ENCODE measurements at places on chromosomes 2 and 18. TPM values are rescaled to one million over a fixed set of nuclear protein-coding genes. Genes with fewer than 3 reads are reported as not detected.
A peak's percentile ranks its signal among the peaks of the same experiment; 100 is the strongest.

DNA sequence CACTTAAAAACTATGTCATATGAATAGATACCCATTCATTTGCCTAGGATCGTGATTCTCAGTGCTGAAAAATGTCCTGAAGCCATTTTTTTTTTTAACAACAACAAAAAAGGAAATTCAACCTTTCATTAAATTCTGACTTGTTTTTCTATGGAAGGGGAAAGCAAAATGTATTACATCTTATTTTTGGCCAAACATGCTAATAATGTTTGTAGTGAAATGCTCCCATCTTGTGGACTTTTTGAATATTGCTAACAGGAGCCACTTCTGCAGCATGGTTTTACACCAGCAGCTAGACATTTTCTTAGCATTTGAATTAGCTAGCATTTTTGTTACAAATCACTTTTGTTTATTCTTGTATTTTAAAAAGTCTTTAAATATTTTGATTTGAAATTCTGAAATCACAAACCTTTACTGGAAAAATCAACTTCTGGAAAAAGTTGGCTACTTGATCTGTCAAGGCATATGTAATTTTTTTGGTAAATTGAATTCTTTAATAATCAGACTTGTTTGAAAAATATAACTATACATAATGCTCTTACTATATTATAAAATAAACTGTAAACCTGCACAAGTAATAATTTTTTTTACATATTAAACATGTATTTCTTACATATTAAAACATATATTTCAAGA lies 75.8 kb downstream of the KIDINS220 start:
- no peak overlapping the region for H3K4me3 ChIP-seq
- H3K27me3 ChIP-seq, result no peaks in the 10 kb centered on the region
- no peaks in the 10 kb centered on the region for H3K4me1 ChIP-seq

- H3K27ac ChIP-seq, result peak overlapping the region; percentile 80
- H3K36me3 ChIP-seq, result no peaks in the 10 kb centered on the region
- no peaks in the 10 kb centered on the region for H3K27me3 ChIP-seq
- H3K4me3 ChIP-seq, result no peak overlapping the region
- DNase-seq, result no peak
Observed at GRCh38 chr2:168816369-168816768, 13.9 kb downstream of the NOSTRIN start.

DNA sequence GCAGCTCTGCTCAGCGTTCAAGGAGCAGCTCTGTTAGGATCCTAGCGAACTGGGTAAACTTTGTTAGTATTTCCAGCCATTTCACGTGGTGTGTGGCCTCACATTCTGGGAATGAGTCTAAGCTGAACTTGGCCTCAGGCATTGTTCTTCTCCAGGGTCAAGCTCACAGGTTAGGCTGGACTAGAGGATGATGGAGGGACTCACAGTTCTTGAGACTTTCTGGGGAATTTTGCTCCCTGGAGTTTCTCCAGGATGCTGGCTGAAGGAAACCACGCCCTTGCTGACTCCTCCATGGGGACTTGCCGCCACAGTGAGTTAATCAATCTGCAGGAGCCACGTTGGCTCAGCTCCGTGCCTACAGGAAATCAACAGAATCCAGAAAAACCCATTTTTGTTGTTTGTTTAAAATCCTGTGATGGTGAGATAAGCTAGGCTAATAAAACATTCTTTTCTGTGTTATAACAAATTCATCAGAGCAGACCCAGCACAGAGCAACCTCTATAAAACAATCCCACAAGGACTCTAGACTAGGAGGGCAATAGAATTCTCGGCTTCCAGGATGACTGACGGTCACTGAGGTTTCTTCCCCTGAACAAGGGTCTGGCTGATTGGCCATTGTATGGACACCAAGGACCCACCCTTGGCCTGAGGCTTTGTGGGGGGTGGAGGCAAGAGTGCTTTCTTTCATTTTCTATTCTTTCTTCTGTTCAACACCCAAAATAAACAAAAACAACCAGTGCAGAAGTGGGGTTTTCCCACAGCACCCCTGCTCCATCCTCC lies 12.6 kb downstream of the CNDP1 start:
- H3K4me3 ChIP-seq, result no peak overlapping the region
- H3K27me3 ChIP-seq, result peaks cover 2% of the 10 kb centered on the region
- no peak overlapping the region for H3K27ac ChIP-seq
- H3K36me3 ChIP-seq, result peaks cover 1% of the 10 kb centered on the region
- H3K4me1 ChIP-seq, result peaks cover 9% of the 10 kb centered on the region
- DNase-seq, result no peak

- no peak overlapping the region for H3K4me3 ChIP-seq
- no peaks in the 10 kb centered on the region for H3K27me3 ChIP-seq
- no peak for DNase-seq
- H3K27ac ChIP-seq, result no peak overlapping the region
- H3K4me1 ChIP-seq, result no peaks in the 10 kb centered on the region
Observed at GRCh38 chr2:134089454-134089853, 164.4 kb upstream of the MGAT5 start.

- DNase-seq, result no peak
- no peaks in the 10 kb centered on the region for H3K27me3 ChIP-seq
- H3K4me1 ChIP-seq, result no peaks in the 10 kb centered on the region
- H3K36me3 ChIP-seq, result no peaks in the 10 kb centered on the region
- no peak overlapping the region for H3K4me3 ChIP-seq
Observed at GRCh38 chr2:227308784-227309183, 16.3 kb upstream of the MFF start.

- peaks cover 6% of the 10 kb centered on the region for H3K27me3 ChIP-seq
- no peak for DNase-seq
- no peaks in the 10 kb centered on the region for H3K36me3 ChIP-seq
Observed at GRCh38 chr2:68121873-68122679, 35.6 kb upstream of the PNO1 start.

GRCh38 chr2:147589127-147589526 lies 255.7 kb upstream of the ACVR2A start:
- peaks cover 3% of the 10 kb centered on the region for H3K36me3 ChIP-seq
- DNase-seq, result no peak
- no peak overlapping the region for H3K27ac ChIP-seq
- H3K4me3 ChIP-seq, result no peak overlapping the region

- peaks cover 15% of the 10 kb centered on the region for H3K4me1 ChIP-seq
- H3K36me3 ChIP-seq, result peaks cover 9% of the 10 kb centered on the region
- no peaks in the 10 kb centered on the region for H3K27me3 ChIP-seq
- H3K4me3 ChIP-seq, result peak overlapping the region; percentile 76
Observed at GRCh38 chr2:219552382-219553167, 8.7 kb downstream of the TMEM198 start.

DNA sequence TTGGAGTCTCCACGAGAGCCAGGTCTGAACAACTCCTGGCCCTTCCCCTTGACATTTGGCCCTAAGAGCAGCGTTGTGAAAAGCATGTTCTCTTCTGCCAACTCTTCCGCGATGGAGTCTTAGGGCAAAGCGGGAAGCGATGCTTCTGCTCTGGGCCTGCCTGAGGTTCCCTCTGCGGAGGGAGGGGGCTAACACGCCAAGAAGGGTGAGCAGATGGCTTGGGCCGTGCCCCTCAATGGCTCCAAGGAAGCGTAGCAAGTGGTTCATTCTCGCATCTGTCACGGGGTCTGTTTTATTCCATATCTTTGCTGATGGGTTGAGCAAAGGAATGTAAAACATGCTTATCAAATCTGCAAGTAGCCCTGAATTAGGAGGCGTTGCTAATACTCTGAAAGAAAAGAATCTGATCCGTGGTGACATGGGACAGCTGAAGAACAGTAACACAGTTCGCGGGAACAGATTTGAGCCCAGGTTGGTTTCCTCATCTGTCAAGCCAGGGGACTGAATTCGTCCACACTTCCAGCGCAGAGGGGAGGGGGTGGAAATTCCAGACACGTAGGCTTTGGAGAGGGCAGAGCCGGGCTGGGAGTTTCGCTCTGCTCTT lies 38.0 kb downstream of the DNMT3A start:
- H3K36me3 ChIP-seq, result peaks cover 10% of the 10 kb centered on the region
- H3K27ac ChIP-seq, result no peak overlapping the region
- H3K4me3 ChIP-seq, result no peak overlapping the region
- H3K4me1 ChIP-seq, result peaks cover 26% of the 10 kb centered on the region
- DNase-seq, result no peak

DNA sequence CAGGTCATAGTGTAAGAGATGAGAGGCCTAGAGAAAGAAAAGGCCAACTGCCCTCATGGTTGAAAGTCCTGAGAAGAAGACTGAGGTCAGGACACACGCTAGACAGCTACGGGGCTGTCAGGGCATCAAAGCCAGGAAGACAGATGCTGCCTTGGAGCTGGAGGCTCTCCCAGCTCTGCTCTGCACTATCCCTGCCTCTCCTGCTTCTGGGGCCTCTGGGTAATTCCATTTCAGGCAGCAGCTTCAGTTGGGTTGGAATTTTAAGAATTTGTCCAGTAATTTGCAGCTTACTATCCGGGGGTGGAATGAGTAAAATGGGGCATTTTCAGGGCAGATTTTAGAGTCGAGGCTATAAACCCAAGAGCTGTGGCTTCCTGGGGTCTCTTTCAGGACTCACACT lies 76.2 kb upstream of the CTAGE1 start:
- no peak overlapping the region for H3K4me3 ChIP-seq
- peaks cover 3% of the 10 kb centered on the region for H3K36me3 ChIP-seq
- H3K27me3 ChIP-seq, result no peaks in the 10 kb centered on the region
- no peak for DNase-seq
- H3K27ac ChIP-seq, result peak overlapping the region; percentile 97

DNA sequence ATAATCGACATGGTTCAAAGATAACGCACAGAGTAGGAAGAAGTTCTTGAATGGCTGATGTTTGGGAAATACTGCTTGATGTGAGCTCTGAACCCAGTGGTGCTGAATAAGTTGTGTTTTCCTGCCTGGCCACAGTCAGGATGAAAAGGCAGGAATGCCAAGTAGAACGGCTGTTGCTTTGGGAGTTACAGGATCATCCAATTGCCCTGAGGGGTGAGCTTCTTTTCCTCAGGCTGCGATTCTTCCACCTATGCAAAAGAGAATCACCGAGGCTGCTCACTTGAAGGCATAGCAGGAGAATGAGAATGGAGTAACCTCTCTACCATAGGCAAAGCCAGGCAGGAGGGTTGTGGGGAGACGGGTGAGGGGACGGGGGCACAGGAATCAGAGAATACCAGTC lies 14.4 kb upstream of the IGFBP2 start:
- peak overlapping the region; percentile 63 for H3K27ac ChIP-seq
- no peak for DNase-seq
- peaks cover 27% of the 10 kb centered on the region for H3K4me1 ChIP-seq
- H3K27me3 ChIP-seq, result no peaks in the 10 kb centered on the region
- H3K36me3 ChIP-seq, result no peaks in the 10 kb centered on the region
- H3K4me3 ChIP-seq, result no peak overlapping the region

DNA sequence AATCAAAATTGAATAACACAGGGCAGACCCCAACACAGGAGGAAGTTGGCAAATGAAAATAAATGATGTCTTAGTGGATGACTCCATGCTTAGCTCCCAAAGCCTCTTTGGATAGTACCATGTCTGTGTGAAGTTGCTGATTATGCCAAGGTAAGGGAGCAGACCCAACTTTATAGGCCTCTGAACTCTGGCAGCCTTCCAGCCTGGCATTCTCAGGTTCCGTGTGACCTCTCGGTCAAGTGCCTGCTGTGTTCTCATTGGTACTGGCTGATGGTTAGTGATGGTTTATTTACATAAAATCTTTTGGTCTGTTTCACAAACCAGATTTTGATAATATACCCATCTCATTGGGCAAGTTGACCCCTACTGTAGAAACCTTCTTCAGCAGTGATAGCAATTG lies 112.2 kb upstream of the TTC39C start:
- H3K36me3 ChIP-seq, result peaks cover 3% of the 10 kb centered on the region
- H3K4me1 ChIP-seq, result no peaks in the 10 kb centered on the region

- no peaks in the 10 kb centered on the region for H3K36me3 ChIP-seq
- peak overlapping the region; percentile 68 for H3K27ac ChIP-seq
- no peak for DNase-seq
- H3K27me3 ChIP-seq, result no peaks in the 10 kb centered on the region
- H3K4me1 ChIP-seq, result peaks cover 31% of the 10 kb centered on the region
Observed at GRCh38 chr2:1055014-1055595, 104.5 kb downstream of the SNTG2 start.

DNA sequence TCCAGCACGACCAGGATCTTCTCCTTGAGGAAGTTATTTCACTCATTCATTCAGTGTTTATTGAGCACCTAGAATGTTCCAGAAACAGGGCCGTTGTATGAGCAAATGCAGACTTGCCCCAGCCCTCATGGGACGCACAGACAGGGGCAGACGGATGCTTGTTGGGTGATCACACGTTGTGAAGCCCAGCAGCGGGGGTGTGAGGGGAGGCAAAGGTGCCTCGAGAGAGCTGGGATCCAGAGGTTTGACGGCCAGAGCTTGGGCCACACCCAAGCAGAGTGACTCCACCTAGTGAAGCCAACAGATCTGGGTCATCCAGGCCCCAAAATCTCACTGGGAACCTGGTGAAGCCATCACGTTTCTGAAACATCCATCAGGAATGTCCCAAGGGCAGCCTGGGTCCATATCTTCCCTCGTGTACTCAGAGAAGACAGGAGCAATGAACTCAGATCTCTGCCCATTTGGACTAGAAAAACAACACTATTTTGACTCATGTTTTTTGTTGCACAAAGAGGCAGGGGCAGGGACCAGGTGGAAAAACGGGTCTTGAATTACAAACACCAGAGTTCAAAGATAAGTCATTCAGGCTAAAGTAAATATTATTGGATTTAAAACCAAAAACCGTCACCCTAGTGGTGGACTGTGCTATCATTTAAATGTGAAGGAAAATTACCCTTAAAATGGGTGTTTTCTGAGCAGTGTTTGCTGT lies 54.9 kb upstream of the RBM44 start:
- no peaks in the 10 kb centered on the region for H3K27me3 ChIP-seq
- peak overlapping the region; percentile 76 for H3K27ac ChIP-seq
- H3K36me3 ChIP-seq, result peaks cover 9% of the 10 kb centered on the region
- no peak overlapping the region for H3K4me3 ChIP-seq

DNA sequence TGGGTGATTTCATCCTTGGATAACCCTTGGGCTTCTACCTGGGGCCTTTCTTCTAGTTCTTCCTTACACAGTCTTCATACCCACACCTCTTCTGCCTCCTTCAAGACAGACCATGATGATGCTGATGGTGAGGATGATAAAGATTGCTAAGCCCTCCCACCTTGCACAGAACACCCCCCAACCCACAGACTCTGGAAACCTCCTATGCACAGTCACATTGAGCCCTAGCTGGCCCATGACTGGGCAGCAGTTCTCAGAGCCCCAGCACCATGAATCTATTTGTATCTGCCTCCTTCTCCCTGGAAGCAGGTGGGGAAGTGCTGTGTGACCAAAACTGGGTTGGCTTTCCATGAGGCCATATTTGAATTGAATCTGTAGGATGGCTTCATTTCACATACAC lies 99.8 kb downstream of the EN1 start:
- no peaks in the 10 kb centered on the region for H3K4me1 ChIP-seq
- no peaks in the 10 kb centered on the region for H3K36me3 ChIP-seq
- no peak overlapping the region for H3K4me3 ChIP-seq
- no peak for DNase-seq

- no peak overlapping the region for H3K4me3 ChIP-seq
- peaks cover 51% of the 10 kb centered on the region for H3K27me3 ChIP-seq
- H3K4me1 ChIP-seq, result peaks cover 13% of the 10 kb centered on the region
- DNase-seq, result no peak
- no peak overlapping the region for H3K27ac ChIP-seq
Observed at GRCh38 chr2:153474407-153474806, 4.2 kb downstream of the RPRM start.

- H3K36me3 ChIP-seq, result peaks cover 18% of the 10 kb centered on the region
- no peak overlapping the region for H3K4me3 ChIP-seq
- no peak overlapping the region for H3K27ac ChIP-seq
- peaks cover 17% of the 10 kb centered on the region for H3K4me1 ChIP-seq
Observed at GRCh38 chr2:61214171-61214570, 52.2 kb downstream of the C2orf74 start.

- peaks cover 45% of the 10 kb centered on the region for H3K4me1 ChIP-seq
- no peak for DNase-seq
- peak overlapping the region; percentile 78 for H3K27ac ChIP-seq
Observed at GRCh38 chr2:197256021-197256420, 54.6 kb downstream of the ANKRD44 start.

EHBP1 gene
- total RNA-seq, result 48.6 TPM

IL1R2 gene
- not detected for total RNA-seq

ATIC gene
- 109 TPM for total RNA-seq

SERPINB12 gene
- not detected for total RNA-seq

TNS1 gene
- total RNA-seq, result 249 TPM

AGXT gene
- total RNA-seq, result not detected

Measured in chondrocyte (in vitro differentiated cells).